Right lobe of liver (tissue), 6 donors: ENCODE measurements at places on chromosomes 2 and 18. TPM values are rescaled to one million over a fixed set of nuclear protein-coding genes. Genes with fewer than 3 reads are reported as not detected.
A peak's percentile ranks its signal among the peaks of the same experiment; 100 is the strongest.

DNA sequence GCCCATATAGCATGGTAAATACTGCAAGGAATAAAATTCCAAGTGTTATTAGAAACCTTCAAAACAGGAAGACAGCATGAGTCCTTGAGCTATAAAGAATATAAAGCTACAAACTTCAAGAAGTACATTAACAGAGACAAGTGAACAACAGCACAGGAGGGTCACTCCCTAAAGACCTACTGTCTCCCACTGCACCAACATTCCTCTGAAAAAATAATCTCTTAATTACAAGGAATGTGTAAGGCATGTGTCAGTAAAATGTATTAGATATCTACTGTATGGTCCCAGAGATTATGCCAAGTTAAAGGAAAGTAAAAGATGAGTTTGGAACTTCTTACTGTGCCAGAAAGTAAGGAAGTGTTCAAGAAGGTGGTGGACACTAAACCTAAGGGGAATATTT, 29.9 kb downstream of the SUMO1 start:
- DNase-seq: no peak
- H3K27ac ChIP-seq: no peak overlapping the region
- H3K36me3 ChIP-seq: peaks cover 13% of the 10 kb centered on the region
- H3K27me3 ChIP-seq: no peaks in the 10 kb centered on the region

- no peak for DNase-seq
- H3K27me3 ChIP-seq: no peaks in the 10 kb centered on the region
- H3K27ac ChIP-seq: no peak overlapping the region
- H3K4me3 ChIP-seq: no peak overlapping the region
- no peaks in the 10 kb centered on the region for H3K4me1 ChIP-seq
- H3K36me3 ChIP-seq: no peaks in the 10 kb centered on the region
Observed at GRCh38 chr18:72013427-72013850, 530.7 kb downstream of the CBLN2 start.

DNA sequence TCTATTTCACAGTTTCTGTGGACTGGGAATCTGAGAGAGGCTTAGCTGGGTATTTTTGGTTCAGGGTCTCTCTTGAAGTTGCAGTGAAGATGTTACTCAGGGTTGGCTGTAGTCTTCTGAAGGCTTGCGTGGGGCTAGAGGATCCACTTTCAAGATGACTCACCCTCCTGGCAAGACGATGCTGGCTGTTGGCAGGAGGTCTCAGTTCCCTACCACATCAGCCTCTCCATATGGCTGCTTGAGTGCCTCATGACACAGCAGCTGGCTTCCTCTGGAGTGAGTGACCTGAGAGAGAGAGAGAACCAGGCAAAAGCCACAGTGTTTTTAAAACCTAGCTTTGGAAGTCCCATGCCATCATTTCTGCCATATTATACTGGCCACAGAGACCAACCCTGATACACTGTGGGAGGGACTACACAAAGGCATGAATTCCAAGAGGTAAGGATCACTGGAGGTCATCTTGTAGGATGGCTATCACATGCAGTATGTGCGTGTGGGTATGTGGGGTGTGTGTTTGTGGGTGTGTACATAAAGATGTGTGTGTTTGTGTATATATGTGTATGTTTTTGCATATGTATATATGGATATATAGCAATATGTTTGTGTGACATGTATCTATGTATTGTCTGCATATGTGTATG, 25.1 kb downstream of the DNPEP start:
- no peak for DNase-seq
- no peaks in the 10 kb centered on the region for H3K4me1 ChIP-seq
- peaks cover under 1% of the 10 kb centered on the region for H3K27me3 ChIP-seq
- no peaks in the 10 kb centered on the region for H3K36me3 ChIP-seq

GRCh38 chr2:10402653-10403215, 45.4 kb downstream of the ODC1 start:
- peak; percentile 65 for DNase-seq
- H3K27ac ChIP-seq: peak overlapping the region; percentile 14
- no peaks in the 10 kb centered on the region for H3K4me1 ChIP-seq
- H3K4me3 ChIP-seq: no peak overlapping the region
- no peaks in the 10 kb centered on the region for H3K36me3 ChIP-seq
- no peaks in the 10 kb centered on the region for H3K27me3 ChIP-seq

Gene LYG1
- 0.90 TPM for total RNA-seq

GRCh38 chr2:80517316-80517715, 212.8 kb upstream of the LRRTM1 start:
- no peak overlapping the region for H3K4me3 ChIP-seq
- no peak for DNase-seq
- H3K27me3 ChIP-seq: no peaks in the 10 kb centered on the region
- H3K4me1 ChIP-seq: no peaks in the 10 kb centered on the region

DNA sequence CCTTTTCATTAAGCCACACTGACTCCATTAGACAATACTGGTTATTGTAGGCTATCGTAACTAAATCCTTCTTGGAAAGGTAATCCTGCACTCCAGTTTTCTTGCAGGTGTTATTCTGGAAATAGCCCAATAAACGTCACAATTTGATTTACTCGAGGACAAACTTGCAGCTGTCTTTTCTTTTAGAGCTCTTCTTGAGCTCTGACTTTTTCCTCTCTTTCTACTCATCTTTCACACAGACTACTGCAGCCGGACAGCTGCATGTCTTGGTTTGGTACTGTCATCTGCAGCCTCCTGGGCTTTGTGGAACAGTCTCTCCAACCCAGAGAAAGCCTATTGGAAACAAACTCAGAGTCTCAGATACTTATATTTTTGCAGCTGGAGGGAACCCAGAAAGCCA, 23.0 kb upstream of the MSGN1 start:
- DNase-seq: no peak
- H3K27me3 ChIP-seq: no peaks in the 10 kb centered on the region
- no peak overlapping the region for H3K4me3 ChIP-seq
- H3K36me3 ChIP-seq: no peaks in the 10 kb centered on the region
- H3K27ac ChIP-seq: no peak overlapping the region
- no peaks in the 10 kb centered on the region for H3K4me1 ChIP-seq

DNA sequence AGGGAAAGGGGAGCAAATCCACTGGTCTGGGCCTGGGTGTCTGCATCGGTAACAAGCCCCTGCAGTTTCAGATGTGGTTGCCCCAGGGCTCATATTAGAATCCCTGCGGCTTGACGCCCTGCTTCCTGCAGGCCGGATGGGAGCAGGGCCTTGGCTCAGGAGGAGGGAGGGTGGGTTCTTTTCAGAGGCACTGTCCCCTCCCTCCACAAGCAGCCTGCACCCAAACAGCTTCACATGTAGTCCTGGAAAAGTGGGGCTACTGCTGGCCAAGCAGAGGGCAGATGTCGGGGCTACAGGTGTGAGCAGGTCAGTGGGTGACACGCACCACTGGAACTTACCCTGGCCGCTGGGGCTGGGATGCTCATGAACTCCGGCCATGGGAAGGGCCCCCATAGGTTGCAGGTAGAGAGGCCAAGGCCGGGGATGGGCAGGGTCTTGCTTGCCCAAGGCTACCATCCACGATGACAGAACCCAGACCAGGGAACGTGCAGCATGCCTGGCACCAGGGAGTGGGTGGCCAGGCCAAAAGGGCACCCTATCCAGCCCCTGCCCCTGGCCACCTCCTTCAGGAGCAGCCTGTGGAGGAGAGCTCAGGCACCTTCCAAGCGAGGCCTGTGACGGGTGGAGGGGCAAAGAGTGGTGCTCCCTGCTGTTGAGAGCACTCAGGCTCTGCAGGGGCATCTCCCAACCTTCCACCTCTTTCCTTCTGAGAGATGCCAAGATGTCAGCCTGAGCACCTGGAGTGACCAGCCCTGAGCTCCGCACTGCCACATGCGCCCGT, 16.8 kb downstream of the ARID5A start:
- peaks cover 24% of the 10 kb centered on the region for H3K4me1 ChIP-seq
- H3K4me3 ChIP-seq: no peak overlapping the region
- DNase-seq: no peak
- H3K36me3 ChIP-seq: peaks cover 3% of the 10 kb centered on the region
- no peaks in the 10 kb centered on the region for H3K27me3 ChIP-seq

- no peak overlapping the region for H3K4me3 ChIP-seq
- H3K27ac ChIP-seq: no peak overlapping the region
- no peaks in the 10 kb centered on the region for H3K4me1 ChIP-seq
- H3K36me3 ChIP-seq: no peaks in the 10 kb centered on the region
- no peak for DNase-seq
Observed at GRCh38 chr2:52445686-52446085, 1321.9 kb upstream of the CHAC2 start.

Gene RPS27A
- 284 TPM for total RNA-seq

- H3K4me3 ChIP-seq: no peak overlapping the region
- H3K36me3 ChIP-seq: no peaks in the 10 kb centered on the region
- DNase-seq: no peak
Observed at GRCh38 chr2:37350034-37350433, 5.6 kb downstream of the QPCT start.

DNA sequence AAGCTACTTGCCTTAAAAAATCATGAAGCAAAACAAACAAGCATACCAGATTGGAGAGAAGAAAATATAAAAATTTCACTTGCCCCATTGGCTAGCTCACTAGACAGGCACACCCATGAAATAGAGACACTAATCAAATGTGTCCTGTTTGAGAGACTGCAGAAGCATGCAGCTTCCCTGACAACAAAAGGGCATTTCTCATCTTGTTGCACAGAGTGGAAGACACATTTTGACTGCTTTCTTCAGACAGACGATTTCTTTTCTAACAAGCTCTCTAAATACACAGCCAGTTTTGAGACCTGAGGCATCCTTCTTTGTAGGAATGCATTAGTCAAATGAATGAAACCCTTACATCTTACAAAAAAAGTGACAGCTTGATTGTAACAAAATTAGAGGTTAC, 1558.6 kb upstream of the NXPH2 start:
- H3K4me3 ChIP-seq: no peak overlapping the region
- H3K27ac ChIP-seq: no peak overlapping the region

DNA sequence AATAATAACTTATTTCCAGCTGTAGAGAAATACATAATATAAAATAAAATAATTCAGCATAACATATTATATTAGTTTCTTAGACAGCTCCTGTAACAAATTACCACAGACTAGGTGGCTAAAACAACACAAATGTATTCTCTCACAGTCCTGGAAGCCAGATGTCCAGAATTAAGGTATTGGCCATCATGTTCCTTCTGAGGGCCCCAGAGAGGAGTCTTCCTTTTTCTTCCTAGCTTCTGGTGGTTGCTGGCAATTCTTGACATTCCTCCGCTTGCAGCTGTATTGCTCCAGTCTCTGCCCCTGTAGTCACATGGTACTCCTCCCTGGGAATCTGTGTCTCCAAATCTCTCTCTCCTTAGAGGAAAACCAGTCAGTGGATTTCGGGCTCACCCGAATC, 146.8 kb downstream of the RBM43 start:
- H3K27ac ChIP-seq: no peak overlapping the region
- no peaks in the 10 kb centered on the region for H3K4me1 ChIP-seq
- H3K27me3 ChIP-seq: no peaks in the 10 kb centered on the region
- no peaks in the 10 kb centered on the region for H3K36me3 ChIP-seq

Gene DAPL1
- not detected for total RNA-seq

Gene UGT1A8
- total RNA-seq: 0.57 TPM

Gene PSMA8
- not detected for total RNA-seq

Gene TMEM247
- not detected for total RNA-seq

GRCh38 chr2:175880-176820, 87.7 kb downstream of the SH3YL1 start:
- no peaks in the 10 kb centered on the region for H3K4me1 ChIP-seq
- no peaks in the 10 kb centered on the region for H3K36me3 ChIP-seq
- no peak for DNase-seq
- H3K4me3 ChIP-seq: no peak overlapping the region

Gene MLPH
- total RNA-seq: 27.5 TPM

DNA sequence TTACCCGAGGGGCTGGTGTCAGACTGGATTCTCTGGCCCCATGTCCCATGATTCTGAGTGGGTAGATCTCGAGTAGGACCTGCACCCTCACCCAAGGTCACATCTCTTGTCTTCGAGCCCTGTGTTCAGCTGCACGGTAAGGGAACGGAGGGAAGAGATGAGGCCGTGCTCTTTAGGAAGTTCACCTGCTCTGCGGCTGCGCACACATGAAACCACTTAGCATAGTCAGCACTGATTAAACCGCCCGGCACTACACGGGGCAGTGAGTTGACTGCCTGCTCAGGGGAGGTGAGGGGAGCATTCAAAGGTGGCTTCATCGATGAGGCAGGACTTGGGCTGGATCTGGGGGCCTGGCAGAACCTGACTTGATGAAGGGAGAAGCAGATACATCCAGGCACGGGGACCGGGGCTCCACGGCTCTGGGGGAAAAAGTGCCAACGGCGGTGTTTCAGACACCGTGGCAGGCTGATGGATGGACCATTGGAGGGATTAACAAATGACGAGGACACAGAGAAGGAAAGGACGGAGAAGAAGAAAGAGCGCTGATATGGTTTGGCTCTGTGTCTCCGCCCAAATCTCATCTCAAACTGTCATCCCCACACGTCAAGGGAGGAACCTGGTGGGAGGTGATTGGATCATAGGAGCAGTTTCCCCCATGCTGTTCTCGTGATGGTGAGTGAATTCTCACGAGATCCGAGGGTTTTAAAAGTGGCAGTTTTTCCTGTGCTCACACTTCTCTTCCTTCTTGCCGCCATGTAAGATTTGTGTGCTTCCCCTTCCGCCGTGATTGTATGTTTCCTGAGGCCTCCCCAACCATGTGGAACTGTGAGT, 248.6 kb downstream of the CYP26B1 start:
- H3K4me1 ChIP-seq: no peaks in the 10 kb centered on the region
- H3K27me3 ChIP-seq: no peaks in the 10 kb centered on the region
- H3K36me3 ChIP-seq: no peaks in the 10 kb centered on the region
- no peak for DNase-seq

DNA sequence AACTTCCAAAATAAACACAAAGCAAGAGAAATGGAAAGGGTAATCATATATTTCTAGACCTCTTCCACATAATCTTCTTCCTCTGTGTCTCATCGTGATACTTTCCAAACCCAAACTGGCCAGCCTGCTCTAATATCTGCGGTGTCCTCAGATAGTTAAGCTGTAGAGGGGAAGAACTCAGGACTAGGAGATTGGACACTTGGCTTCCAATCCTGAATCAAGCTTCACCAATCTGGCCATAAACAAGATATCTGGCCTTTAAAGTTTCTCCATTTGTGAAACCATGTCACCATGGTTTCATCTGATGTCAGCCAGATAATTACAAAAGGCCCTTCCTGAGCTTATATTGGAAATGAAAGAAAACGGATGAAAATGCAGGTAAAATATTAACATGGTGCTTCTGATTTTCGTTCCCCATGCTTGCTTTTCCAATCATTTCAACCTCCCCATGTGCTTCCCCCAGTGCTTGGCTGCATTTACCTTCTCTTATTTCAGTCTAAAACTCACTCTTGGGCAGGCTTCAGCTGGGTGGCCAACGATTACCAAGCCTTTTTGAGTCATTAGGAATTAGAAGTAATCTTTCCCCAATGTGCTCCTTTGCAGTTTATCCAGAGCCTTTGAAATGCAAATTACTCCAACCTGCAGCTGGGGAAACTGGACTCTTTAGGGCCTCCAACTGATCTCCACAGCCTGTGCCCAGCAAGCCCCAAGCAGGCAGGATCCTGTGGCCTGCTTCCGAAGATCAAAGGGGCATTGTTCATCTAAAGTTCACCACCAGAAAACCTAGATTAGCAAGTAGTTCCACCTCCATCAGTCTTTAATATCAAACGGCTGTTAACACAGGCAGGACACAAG, 44.5 kb upstream of the MYCN start:
- H3K36me3 ChIP-seq: no peaks in the 10 kb centered on the region
- no peak overlapping the region for H3K4me3 ChIP-seq
- no peaks in the 10 kb centered on the region for H3K27me3 ChIP-seq
- H3K27ac ChIP-seq: no peak overlapping the region
- no peaks in the 10 kb centered on the region for H3K4me1 ChIP-seq
